ENCODE measurements at places on chromosomes 4 and X.

GRCh38 chr4:188254211-188254610 is 115.0 kb downstream of the TRIML1 start:
- no peak for DNase-seq

- no peak for DNase-seq
Measured at GRCh38 chrX:76520273-76521054, 93.0 kb downstream of the MAGEE1 start.

GRCh38 chr4:10973686-10974085 is 289.1 kb upstream of the CLNK start:
- DNase-seq: no peak

DNA sequence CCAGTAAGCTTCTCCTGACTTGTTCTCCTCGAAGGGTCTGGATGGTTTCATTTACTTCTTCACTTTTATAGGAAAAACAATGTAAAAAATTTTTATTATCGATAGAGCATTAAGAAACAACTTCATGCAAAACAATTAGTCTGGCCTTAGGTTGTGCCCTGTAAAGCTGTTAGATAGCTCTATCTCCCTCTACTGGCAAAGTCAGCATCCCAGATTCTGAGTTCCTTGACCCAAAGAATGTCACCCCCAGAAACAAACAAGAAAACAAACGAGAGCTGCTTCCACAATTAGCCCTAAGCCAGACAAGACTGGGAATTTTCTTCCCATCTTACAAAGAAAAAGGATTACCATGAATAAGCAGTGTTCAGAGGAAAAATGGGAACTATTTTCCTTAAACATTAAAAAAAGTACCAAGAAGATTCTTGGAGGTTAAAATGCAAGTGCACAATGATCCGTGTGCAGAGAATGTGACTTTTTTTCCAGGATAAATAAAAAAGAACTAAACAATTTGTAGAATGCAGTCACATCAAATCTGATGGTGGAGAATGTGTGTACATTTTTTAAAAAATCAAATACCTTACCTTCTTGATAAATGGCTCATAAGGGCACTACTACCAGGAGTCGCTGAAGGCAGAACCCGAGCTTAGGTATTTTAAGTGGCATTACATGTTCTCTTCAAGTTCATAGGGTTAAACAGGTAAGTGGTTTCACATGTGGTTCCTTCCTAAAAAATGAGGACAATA is 293.2 kb downstream of the FBXO8 start:
- no peak for DNase-seq

DNA sequence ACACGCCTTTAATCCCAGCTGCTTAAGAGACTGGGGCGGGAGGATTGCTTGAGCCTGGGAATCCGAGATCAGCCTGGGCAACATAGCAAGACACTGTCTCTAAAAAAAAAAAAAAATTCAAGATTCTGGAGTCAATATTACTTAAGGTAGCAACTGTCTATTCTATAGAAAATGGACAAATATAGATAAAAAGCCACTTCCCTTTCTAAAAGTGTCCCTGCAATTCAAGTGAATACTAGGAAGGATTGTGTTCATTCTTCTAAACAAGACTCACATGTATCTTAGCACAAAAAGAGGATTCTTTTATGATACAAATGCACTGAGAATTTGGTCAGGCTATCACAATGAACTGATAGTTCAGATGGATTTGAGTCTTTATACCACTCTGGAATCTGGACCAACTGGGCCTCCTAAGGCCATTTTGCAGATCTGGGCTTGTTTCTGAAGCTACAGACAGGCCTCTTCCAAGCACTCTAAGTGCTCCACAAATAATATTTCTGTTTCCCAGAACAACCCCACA is 7.0 kb downstream of the PKD2 start:
- DNase-seq: no peak

GRCh38 chr4:91590260-91590659 is 713.5 kb upstream of the GRID2 start:
- no peak for DNase-seq

GRCh38 chr4:8114456-8115202 is 44.0 kb downstream of the ABLIM2 start:
- no peak for DNase-seq

DNA sequence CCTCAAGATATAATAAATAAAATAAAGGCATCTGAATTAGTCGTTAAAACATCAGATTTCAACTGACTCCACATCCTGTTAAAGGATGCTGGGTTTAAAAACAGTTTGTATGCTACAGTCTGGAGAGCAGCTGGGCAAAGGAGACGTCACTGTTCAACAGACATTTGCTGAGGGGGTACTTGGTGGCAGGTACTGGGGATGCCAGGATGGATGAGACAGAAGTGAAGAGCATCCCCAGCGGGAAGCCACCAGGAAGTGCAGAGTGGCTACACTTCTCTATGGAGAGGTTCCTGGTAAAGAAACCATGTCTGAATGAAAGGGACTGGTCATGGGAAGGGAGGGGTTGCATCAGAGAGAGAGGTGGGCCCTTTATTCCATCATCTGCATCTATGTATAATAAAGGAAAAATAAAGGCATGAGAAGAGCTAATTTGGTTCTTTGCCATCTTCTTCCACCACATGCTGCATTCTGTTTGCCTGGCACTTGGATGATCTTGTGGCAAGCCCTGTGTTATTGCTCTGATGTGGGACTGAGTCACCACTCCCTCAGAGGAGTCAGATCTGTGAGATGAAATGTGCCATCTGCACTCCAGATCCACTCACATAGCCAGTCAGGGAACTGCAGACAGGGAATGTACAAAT is 145.0 kb downstream of the SOWAHB start:
- DNase-seq: no peak

DNA sequence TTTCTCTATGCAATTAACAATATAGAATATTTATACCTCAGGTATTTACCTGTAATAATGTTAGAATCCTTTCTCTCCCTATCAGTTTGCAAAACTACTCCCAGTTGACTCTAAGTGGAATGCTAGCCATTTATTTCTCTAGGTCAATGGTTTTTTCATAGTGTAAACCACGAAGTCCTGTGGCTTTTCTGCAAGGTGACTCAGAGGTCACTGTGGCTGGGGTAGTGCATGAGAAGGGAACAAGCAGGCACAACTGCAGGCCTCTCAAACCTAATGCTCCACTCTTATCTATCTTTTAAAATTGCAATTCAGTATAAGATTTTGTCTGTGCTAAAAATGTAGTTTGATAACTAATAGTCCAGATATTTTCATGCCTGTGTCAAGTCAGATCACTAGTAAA is 159.4 kb downstream of the ANTXR2 start:
- DNase-seq: no peak

- peak; percentile 61 for DNase-seq
Measured at GRCh38 chrX:119235872-119236622, at the start of gene PGRMC1. PGRMC1 (plus strand) TSS chrX:119236285; CDS start chrX:119236364, 79 bp downstream.
